ENCODE measurements at places on chromosomes 2 and 18.

DNA sequence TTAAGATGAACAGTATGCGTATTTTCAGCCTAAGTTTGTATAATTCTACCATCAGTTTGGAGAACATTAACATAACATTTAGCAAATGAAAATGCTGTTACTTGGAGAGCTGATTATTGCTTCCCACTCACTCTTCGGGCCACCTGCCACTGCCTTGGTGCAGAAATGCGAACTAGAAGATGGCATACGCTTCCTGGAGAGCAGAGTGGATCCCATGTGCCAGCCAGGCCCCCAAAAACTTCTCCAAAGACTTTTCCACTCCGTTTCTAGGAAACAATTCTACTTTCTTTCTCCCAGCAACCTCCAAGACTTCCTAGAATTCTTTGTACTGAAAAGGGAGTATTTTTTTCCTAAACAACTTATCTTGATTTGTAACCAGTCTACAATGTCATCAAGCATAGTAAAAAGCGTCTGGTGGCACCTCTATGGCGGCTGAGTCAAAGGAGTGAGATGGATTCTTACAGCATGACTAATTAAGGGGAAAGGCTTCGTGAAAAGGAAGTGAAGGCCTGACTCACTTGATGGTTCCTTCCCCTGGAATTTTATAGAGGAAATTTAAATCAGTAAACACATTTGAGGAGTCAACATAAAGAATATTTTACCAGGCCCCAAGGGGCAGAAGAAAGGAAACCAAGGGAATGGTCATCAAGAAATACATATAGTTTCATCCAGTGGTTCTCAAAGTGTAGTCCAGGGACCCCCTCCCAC lies 36.6 kb downstream of the FEZ2 start:
- DNase-seq, result no peak

DNA sequence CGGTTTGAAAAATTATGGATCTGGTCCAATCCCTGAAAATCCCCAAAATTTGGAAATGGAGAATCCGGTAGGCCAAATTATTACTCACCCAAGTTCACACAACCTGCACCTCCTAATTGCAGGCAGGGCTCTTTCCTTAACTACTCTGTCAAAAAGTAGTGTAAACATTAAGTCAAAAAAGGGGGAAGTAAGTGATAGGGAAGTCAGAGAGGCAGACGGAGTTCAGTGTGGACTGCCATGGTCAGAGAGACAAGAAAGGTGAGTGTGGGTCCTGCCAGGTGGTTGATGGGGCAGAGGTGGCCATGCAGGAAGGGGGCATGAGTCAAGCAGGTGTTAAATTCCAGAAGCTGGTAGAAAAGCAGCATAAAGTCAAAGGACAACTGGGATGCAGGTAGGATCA lies 104.7 kb upstream of the STPG4 start:
- no peak for DNase-seq

DNA sequence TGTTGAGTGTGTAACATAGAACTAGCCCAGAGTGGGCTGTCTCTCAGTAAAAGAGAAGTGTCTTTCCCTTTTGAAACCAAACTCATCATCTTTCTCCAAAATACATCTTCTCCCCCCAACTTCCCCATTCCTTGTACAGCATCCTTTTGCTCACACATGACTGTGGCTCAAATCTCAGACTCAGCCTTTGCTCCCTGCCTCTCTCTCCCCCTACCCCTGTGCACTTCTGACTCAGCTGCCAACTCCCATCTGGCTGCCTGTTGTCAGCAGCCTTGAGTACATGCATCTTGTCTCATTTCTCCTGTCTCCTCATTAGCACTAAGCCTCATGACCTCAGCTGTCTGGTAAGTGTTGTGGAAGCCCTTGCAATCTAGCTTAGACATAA lies 18.1 kb upstream of the MGAT4A start:
- DNase-seq, result no peak

DNA sequence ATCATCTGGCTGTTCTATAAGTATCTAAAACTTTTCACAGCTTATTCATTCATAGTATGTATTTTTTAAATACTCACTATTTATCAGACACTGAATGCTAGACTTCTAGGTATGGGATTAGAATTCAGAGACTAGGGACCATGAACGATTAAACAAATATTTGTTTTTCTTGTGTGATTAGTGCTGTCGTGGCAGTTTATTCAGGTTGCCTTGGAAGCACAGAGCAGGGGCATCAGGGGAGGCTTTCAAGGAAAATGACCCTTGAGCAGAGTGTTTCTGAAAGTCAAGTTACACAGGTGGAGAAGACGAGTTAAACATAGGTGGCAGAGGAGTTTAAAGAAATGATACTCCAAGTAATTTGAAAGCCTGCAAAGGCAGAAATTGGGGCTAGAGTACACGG lies 5.7 kb downstream of the SPOPL start:
- no peak for DNase-seq

DNA sequence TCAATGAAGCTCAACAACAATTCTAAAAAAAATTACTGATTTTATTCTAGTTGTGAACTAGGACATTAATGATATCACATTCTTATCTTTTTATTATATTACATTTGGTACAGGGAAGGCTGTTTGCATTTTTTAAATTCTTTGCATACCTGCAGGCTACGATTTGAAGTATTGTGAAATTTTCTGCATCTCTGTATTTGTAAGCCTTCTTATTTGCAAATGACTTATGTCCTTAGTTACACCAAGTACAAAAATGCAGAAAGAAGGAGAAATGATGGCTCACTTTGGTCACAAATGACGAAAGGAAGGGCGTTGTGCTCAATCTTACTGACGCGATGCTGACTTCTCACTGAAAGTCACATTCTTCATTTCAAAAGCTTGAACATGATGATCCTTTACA lies 227.5 kb upstream of the SOX11 start:
- no peak for DNase-seq

DNA sequence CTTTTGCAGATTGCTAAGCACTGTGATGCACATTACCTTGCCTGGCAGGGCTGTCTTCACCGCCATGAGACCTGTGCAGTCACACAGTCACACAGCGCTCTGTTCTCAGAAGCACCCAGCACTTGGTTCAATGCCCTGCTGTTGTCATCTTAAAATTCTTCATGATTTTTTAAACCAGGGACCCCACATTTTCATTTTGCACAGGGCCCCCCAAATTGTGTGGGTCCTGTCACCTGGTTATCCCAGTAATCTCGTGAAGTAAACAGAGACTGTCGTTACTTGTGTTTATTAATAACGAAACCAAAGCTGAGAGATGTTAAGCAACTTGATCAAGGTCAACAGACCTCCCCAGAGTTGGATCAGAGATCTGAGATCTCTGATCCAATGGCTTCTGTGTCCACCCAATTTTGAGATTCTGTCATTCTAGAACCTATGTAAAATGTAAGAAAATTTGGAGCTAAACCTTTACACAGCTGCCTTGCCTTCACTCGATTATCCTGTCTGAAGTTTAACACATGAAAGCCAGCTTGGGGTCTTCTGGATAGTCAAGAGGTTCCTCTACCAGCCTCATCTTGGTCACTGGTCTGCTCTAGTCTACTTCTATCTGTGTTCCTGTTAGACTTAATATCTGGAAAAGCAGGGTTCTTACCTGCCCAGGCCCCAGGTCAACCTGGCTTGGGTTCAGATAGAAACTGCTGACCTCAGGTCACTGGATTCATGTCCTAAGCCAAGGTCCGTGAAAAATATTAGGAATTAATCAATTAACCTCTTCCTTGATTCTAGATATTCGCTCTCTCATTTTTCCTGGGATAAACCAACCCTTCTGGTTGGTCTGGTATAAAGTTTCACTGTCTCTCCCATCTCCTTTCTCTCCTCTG lies 13.7 kb upstream of the TTC39C start:
- no peak for DNase-seq

GRCh38 chr2:179913809-179914208 lies 52.4 kb upstream of the ZNF385B start:
- DNase-seq, result no peak
